Activated T-helper 9 cell treated with anti-CD3 and anti-CD28 coated beads, Interleukin-2, amount 50 U/mL, for 16 hours (primary cell): ENCODE measurements at places on chromosomes 5 and 9.
A peak's percentile ranks its signal among the peaks of the same experiment; 100 is the strongest.

GRCh38 chr9:113644321-113644720, 180.8 kb downstream of the RGS3 start:
- no peak for DNase-seq

- DNase-seq = no peak
These were observed 1.6 kb downstream of the TEX48 start for GRCh38 chr9:114680259-114681001.

- no peak for DNase-seq
These were observed 147.6 kb downstream of the MAN2A1 start for GRCh38 chr5:109837231-109837861.

DNA sequence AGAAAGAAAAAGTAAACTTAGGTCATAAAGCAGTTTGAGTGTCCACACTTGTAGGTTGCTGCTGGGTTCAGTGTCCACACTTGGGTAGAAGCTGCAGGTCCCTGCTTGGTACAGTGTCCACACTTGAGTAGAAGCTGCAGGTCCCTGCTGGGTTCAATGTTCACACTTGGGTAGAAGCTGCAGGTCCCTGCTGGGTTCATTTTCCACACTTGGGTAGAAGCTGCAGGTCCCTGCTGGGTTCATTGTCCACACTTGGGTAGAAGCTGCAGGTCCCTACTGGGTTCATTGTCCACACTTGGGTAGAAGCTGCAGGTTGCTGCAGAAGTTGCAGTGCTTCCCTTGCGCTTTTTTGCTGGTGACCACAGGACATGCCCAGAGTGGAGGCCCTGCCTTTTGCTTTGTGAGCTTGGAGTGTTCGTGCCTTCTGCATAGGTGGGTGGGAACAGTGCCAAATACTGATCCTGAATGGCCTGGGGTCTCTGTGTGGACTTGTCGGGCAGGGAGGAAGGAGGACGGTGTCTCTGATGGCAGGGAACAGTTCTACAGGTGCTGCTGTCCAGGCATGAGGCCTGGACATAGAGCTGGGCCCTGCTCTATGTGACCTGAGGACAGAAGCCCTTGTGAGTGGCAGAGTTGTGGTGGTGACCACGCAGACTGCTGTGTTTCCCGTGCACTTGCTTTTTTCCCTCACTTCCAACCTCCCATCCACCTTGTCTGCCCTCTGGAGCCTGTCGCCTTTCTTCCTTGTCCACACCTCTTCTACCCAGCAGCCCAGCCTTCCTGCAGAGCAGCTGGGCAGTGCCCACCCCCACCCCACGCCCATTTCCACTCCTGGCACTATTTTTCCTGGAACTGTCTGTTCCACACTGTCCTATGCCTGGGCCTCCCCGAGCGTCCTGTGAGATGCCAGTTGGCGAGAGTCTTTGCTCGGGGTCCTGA, 120.8 kb downstream of the EHMT1 start:
- no peak for DNase-seq

DNA sequence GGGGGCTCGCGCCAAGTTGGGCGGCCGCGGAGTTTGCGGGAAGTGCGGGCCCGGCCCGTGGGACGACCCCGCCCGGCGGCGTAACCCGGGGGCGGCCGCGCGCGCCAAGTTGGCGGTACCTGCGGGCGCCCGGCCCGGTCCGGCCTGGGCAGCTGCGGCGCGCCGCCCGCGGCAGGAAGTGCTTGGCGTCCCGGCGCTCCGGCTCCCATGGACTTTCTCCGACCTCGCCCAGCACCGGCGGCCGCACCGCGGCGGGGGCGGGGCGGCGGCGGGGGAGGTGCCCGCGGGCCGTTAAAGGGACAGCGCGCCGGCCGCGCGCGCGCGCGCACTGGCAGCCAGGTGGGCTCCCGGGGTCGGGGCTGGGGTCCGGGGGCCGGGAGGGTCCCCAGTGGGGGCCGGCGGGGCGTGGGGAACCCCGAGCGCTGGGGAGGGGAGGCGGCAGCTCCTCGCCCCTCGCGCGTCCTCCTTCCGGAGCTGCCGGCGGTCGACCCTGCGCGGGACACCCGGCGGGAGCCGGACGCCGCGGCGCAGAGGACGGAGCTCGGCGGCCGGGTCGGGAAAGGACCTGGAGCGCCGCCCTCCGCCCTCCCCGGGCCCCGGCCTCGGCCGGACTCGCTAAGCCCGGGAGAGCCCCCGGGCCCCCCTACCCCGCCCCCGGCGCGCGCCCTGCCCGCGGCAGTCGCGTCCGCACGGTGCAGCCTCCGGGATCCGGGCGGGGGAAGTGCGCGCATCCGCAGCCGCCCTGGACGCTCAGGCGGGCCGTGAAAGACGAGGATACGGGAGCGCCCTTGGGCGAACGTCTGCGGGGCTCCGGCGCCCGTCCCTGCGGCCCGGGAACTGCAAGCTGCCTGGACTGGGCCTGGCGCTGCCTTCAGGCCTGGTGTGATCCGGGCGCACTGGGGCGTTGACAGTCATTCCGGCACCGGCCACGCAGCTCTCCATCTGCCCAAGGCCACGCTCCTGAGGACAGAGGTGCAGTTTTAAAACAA, at the start of gene NACC2:
TSS of gene NACC2 (minus strand) at position 220 of the 989 bp plus-strand sequence. CDS start 44,768 bp downstream, outside the sequence.
- no peak for DNase-seq

DNA sequence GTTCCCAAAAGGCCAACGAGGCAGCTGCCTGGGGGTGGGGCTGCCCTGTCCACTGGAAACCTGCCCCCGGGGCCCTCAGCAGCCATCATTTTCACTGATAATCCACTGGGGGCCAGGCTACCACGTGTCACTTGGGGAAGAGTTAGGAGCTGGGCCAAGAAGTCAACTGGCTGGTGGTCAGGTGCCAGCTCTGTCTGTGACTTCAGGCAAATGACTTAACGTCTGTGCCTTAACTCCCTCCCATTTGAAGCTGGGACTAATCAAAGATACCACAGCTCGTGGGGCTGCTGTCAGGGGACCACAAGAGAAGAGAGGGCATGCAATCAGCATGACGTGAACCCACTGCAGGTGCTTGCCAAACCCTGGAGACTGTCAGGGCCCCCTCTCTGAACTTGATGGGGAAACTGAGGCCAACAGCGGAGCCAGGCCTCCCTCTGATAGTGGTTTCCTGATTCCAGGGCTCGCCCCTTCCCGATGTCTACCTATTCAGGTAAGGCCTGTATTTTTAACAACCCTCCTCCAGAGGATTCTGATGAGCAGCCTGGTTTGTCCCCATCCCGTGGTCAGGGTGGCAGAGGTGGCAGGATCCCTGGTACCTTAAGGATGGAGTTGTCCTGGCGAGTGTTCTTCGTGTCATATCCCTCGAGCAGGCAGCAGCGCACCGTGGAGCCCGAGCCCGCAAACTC, 12.3 kb upstream of the DPM2 start:
- no peak for DNase-seq

GRCh38 chr9:135051316-135052038, 36.0 kb upstream of the OLFM1 start:
- DNase-seq = no peak

GRCh38 chr9:126397056-126397455, 70.4 kb downstream of the MVB12B start:
- DNase-seq = peak; percentile 30

- no peak for DNase-seq
These were observed 2.5 kb downstream of the KCNT1 start for GRCh38 chr9:135704483-135704882.

DNA sequence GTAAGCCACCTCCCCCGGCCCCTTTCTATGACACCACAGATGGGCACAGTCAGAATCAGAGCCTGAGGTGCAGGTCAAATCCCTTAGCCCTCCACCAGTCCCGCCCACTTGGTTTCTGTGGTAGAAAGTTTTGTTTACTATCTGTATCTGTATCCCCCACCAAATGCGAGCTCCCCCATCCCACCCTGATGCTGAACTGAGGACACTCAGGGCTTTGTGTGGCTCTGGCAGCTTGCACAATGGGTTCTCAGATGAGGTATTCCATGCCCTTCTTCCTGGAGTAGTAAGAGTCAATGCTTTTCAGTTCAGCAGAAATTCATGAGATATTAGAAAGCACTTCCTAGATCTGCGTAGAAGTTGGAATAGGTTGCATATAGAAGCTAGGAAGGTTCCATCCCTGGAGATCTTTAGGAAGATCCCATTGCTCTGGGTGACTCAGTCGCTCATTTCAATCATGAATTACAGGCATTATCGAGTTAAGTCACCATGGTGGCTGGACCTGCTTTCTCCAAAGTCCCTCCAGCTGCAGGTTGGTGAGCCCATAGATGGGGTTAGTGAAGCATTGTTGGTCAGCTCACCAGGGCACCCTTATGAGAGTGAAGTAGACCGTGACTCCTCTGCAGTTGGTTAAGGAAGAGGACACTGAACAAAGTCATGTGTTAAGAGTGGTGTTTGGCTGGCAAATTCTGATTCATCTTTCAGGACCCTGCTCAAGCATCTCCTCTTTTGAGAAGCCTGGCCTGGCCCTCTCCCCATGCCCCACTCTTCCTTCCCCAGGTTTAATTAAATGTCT, 10.6 kb upstream of the KCNIP1 start:
- no peak for DNase-seq

DNA sequence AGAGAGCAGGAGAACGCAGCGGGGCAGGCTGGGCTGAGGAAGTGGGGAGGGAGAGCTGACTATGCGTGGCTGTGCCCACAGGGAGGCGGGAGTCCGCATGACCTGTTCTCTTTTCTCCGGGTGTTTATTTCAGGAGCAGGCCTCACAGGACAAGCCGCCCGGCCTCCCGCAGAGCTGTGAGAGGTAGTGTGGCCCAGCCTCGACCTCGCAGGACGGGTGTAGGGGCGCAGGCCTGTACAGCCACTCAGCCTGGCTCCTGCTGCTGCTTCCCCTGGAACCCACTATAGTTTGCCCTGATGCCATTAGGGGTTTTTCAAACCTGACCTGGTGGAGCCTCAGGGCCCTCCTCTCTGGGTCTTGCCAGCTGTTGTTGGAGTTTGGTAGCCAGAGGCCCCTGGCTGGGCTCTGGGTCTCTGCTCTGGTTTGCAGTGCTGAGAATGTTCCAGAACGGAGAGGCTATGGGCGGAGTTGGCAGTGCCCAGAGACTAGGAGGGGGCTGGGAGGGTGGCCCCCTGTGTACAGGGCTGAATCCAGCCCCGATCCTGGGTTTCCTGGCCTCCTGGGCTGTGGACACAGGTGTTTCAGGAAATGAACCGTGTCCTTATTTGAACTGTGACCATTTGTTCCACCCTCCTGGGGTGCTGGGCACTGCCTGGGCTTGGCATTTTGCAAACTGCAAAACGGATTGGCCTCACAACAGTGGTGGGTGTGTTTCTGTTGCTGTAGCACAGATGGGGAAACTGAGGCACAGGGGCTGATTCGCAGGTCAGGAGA, 78.8 kb downstream of the WNK2 start:
- no peak for DNase-seq

GRCh38 chr5:146761811-146762210, 116.7 kb downstream of the PPP2R2B start:
- no peak for DNase-seq

GRCh38 chr5:78953092-78953800, 31.9 kb downstream of the ARSB start:
- DNase-seq = no peak

DNA sequence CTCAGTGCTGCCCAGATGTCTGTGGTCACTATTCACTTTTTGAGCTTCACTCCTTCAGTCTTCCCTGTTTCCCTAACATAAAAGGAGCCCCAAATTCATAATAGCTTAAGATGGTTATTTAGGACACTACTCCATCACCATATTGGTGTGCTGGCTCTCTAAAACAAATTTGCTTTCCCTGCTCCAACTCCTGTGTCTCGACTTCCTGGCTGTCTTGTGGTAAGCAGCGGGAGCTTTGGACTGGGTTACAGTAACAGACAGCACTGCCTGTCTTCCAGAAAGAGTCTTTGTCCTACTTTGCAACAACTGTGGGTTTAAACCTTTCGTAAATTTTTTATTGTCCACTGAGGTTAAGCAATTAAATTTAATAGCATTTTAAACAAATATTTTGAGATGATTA, 389.4 kb downstream of the CDH9 start:
- DNase-seq = no peak

DNA sequence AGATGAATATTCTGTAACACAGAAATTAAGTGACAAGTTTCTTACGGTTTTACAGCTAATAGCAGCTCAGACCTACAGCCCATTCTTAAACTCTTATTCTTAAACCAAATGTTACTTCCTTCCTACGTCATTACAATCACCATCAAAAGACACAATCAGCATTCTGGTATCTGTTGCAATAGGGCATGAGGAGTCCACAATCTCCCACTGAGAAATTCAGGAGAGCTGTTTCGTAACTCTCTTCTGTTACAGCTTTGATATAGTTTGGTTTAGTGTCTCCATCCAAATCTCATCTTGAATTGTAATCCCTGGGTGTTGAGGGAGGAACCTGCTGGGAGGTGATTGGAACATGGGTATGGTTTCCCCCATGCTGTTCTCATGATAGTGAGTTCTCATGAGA, 163.4 kb downstream of the GAS1 start:
- no peak for DNase-seq

GRCh38 chr9:22005702-22006606, 3.2 kb downstream of the CDKN2B start:
- no peak for DNase-seq

- DNase-seq = no peak
These were observed 10.1 kb downstream of the SH3GL2 start for GRCh38 chr9:17588941-17589340.

DNA sequence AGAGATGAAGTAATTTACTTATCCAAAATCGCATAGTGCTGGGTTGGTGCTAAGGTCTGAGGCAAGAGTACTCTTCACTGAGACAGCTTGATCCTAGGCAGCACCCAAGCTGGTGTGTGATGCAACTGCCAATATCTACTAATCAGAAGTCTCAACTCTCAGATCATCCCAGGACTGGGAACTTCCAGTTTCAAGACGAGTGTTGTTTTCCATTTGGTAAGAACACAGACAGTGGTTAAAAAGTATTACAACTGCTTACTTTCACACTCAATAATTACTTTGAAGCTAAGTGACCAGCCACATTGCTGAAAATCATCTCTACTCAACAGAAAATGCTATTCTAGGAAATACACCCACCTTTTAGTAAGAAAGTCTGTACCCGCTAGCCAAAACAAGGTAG, 45.3 kb downstream of the FBXW11 start:
- DNase-seq = no peak

DNA sequence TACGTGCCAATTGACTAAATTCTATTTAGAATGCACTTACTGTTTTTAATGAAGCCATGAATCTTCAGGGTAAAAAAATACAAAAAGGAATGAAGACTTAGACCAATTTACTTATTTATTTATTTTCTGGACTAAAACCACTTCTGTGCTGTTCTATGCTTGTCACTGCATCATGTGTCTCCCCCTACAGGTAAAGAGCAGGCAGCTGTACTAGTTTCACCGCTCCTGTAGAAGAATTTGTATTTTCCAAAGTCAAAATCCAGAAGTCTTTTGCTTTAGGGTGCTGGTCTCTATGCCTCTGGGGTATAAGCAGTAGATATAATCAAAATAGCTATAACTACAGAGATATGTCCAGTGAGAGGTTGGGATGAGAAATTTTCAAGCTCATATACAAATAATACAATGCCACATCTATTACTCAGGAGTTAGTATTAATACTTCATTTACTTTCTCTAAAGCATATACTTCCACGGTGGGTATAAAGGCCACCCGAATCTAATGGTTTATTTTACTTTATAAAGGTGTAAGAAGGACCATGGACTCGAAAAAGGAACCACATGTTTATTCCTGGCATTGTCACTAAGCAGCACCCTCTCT, 591.5 kb downstream of the RAB3C start:
- no peak for DNase-seq
